Hippocampal formation (tissue), 2 donors: ENCODE measurements at places on chromosomes 2 and 18.
A peak's percentile ranks its signal among the peaks of the same experiment; 100 is the strongest.

DNA sequence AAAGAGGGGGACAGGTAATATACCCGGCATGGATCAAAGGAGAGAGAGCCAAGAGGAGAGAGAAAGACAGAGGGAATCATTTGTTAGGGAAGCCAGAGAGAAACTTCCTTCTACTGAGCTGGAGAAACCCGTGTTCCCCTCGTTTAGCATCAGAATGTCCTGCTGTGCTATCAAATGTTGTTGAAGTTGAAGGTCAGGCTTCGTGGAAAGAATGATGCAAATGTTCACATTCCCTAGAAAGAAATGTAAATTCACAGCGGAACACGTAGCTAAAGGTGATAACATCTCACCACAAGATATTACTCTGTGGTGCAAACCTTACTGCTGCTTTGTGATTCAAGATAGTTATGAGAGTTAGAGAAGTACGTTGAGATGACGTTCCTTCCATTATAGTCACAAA lies 258.1 kb downstream of the LNPK start:
- no peak for DNase-seq

DNA sequence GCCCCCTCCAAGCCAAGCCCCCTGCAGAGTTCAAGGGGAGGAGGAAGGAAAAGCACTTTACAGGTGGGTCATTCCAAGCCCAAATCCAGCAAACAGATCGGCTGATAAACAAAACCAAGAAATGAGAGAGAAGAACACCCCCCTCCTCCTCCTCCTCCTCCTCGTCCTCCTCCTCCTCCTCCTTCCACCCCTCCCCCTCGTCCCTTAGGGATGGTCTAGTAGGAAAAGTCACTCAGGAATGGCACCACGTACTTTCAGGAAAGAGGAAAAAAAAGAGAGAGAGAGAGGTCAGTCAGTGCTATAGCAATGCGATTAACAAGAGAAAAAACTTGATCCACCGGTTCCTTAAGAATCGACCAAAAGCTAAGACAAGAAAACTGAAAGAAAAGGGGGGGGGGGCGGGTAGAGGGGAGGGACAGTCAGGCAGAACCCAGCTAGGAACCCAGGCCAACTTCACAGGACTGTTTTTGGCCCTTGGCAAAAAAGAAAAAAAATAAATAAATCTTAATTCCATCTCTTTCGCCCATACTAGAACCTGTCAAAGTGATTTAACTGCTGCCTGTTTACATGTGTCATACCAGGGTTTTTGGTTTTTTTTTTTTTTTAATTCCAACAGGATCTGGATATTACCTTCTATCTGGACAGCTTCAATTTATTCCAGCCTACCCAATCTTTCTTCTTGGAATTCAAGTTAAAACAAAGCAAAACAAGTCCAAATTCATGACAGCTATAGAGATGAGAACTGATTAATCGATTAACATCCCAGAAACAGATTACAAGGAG lies 906 bp downstream of the IKZF2 start:
- DNase-seq: peak; percentile 13

- DNase-seq: no peak
Measured at GRCh38 chr2:95362486-95362885, 40.0 kb upstream of the FAHD2A start.

DNA sequence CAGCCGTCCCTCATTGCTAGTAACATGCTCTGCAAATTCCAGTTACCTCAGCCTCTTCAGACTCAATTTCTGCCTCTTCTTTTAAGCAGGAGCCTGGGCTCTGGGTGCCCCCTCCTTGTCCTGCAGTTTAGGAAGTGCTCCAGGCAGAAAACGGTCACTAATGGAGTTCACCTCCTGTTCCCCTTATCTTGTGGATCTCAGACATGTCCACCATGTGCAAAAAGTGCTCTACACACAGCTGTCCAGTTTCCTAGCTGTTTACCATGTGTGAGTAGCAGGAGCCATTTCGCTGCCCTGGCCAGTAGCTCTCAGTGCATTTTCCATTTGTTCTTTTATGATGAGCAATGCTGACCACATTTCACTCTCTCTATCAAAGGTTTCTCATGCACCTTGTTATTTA lies 4.9 kb downstream of the SH3YL1 start:
- no peak for DNase-seq

DNA sequence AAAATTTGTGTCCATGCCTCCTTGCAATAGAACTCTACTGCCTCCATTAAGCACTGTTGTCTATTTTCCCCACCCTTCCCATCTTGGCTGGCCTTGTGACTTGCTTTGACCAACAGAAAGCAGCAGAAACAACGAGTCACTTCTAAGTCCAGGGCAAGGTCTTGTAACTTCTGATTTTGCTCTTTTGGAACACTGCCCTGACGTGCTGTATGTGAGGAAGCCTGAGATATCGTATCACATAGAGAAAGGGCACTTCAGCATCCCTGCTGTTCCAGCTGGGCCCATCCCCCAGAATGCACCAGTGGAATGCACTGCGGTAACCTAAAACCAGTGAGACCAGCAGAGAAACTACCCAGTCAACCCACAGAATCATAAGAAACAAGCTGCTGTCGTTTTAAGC lies 28.1 kb downstream of the NCKAP1 start:
- no peak for DNase-seq

DNA sequence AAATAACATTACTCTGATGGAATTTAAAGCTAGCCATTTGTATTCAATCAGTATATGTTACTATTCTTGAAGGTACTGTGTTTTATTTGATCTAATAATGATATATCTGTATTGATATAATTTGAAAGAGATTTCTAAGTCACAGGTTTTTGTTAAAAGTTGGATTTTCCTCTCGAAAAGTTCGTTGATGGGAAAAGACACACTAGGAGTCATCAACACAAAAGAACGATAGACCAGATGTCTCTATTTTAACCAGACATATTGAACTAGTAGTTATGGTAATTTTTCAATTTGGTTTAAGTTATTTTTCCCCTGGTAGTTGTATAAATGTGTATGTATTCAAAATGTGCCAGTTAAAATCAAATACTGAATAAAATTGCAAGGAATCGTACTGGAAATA lies 2.5 kb downstream of the ASXL3 start:
- no peak for DNase-seq

- peak; percentile 76 for DNase-seq
Measured at GRCh38 chr2:152627351-152627957, 89.8 kb downstream of the PRPF40A start.

DNA sequence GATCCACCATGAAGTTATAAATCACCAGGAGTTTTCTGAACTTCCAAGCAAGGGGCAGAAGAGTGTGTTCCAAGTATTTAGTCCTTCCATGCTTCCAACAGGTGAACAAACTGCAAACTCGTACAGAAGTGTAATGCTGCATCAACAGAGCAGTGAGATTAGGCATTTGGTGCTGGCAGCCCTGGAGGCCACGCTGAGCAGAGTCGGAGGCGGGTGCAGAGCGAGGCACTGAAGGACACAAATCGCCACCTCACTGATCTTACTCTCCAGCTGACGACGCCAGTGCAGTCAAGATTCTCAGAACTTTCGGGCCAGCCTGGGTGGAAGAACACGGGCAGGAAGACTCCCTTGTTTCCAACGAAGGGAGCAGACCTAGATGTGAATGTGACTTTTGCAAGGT lies 39.2 kb downstream of the SERPINE2 start:
- no peak for DNase-seq

- no peak for DNase-seq
Measured at GRCh38 chr18:44411262-44411905, 269.3 kb upstream of the SETBP1 start.

GRCh38 chr2:108933691-108934117 lies 55.3 kb downstream of the EDAR start:
- no peak for DNase-seq

- no peak for DNase-seq
Measured at GRCh38 chr2:157469726-157470125, 25.8 kb upstream of the CYTIP start.

- no peak for DNase-seq
Measured at GRCh38 chr2:42784204-42784880, 8.0 kb downstream of the HAAO start.

DNA sequence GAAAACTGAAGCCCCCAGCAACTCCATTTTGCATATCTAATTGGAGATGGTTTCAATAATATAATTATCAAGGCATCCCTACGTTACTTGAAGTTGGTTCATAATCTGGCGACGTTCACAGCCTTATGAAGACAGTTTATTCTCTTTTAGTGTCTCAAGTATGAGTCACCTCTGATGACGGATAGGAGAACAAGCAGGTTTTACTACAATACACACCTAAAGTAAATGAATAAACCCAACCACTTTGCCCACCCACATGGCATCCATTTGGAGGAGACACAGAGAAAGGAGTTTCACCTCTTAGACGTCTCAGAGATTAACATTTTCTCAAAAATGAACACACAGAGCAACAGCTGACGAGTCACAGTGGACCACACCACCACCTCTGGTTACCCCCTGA lies 40.8 kb downstream of the BCL11A start:
- DNase-seq: no peak
